ENCODE measurements at places on chromosomes 5 and 9.

DNA sequence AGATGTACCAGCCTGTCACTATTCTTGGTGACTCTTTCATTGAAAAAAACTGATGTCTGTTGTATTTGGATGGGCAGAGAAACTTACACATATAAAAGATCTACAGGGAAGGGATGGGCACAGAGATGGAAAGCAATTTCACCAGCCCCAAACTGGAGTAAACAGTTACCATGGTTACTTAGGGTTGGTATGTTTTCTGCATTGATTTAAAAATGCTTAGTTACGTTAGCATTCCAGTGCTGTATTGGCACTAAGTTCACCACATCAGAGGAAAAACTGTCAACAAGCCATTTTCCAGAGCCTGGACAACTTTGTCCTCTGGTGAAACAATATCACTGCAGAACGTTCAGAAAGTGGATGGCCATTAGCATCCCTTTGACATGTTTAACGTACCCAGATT, 28.0 kb downstream of the MARCHF3 start:
- no peak for DNase-seq

- no peak for DNase-seq
Observed at GRCh38 chr5:59062986-59063683, 480.3 kb downstream of the RAB3C start.

GRCh38 chr5:6713274-6714225, at the start of gene TENT4A:
TENT4A (plus strand) TSS chr5:6713432; CDS start chr5:6713984, 552 bp downstream.
- peak; percentile 35 for DNase-seq

DNA sequence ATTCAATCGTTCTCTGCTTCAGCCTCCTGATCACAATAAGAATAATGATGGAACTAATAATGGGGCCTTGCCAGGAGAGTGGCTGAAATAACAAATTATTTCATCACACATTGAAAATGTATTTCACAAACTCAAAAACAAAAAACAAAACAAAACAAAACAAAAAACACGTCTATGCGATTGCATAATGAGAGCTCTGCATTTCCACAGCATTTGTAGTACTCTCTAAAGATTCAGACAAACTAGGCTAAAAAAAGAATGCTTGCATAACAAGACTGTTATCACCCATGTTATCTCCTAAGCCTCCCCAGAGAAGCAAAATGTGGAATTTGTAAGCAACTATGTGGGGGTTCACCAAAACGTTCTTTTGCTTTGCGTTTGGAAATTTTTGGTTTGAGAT, 48.1 kb downstream of the PRELID2 start:
- DNase-seq: no peak

GRCh38 chr9:98488571-98489312, 220.0 kb downstream of the GABBR2 start:
- peak; percentile 88 for DNase-seq

DNA sequence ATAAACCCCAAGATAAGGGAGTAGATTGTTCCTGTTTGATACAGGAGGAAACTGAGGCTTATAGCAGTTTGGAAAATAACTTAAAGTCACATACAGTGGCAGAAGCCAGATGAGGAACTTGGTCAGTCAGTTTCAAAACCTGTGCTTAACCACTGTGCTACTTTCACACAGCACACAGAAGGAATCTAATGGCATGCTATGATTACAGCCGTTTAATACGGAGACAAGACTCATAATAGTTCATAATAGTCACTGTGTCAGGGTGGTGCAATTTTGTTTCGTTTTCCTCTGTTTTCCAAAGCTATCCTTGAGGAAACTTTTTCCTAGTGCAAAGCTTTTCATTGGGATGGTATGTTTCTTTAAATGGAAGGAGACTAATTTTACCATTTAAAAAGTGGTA, 112.3 kb downstream of the GCNT1 start:
- DNase-seq: no peak

DNA sequence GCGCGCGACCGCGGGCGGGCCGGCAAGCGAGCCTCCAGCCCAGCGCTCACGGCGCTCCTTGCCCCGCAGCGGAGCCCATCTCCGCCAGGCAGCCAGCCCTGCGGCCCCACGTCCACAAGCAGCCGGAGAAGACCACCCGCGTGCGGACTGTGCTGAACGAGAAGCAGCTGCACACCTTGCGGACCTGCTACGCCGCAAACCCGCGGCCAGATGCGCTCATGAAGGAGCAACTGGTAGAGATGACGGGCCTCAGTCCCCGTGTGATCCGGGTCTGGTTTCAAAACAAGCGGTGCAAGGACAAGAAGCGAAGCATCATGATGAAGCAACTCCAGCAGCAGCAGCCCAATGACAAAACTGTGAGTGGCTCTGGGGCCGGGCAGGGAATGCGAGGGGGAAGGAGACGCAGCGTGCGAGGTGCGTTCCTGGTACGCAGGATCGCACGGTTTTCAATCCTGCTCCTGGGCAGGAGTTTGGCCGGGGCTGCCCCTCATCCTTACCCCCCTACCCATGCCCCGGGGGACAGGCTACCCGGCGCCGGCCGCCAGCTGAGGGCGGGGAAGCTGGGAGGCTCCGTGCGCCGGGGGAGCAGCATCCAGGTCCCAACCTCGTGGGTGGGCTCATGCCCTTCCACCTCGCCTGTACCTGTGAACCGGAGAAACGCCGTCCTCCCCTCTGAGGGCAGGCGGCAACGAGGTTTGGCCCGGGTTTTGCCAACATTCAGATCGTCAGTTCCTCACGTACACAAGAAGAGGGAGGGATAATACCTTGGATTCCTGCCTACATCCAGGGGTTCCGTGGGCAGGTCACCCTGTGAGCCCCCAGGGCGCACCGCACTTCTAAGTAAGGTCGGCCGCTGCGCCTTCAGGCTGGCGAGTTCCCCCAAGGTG, 6.6 kb downstream of the ISL1 start:
- no peak for DNase-seq

DNA sequence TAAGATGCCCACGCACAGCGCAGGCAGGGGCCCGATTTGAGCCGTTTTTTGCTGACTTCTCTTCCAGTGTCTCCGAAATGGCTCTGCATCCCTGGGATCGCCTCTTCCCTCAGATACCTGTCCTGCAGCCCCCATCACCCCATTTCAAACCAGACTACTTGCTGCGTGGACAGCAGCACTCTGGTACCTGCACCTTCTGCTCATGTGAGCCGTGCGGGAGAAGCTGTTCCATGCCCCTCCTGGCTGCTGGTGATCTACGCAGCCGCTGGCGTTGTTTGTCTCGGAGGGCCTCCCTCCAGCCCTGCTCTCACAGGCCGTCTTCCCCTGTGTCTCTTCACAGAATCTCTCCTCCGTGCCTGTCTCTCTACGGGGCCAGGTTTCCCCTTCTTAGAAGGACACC, 13.4 kb downstream of the CEP72 start:
- no peak for DNase-seq

GRCh38 chr5:16233730-16234129, 54.1 kb upstream of the MARCHF11 start:
- no peak for DNase-seq

GRCh38 chr5:98402130-98402529, 371.3 kb upstream of the RGMB start:
- DNase-seq: no peak

- DNase-seq: no peak
Observed at GRCh38 chr5:60993875-60994571, 49.0 kb downstream of the NDUFAF2 start.

DNA sequence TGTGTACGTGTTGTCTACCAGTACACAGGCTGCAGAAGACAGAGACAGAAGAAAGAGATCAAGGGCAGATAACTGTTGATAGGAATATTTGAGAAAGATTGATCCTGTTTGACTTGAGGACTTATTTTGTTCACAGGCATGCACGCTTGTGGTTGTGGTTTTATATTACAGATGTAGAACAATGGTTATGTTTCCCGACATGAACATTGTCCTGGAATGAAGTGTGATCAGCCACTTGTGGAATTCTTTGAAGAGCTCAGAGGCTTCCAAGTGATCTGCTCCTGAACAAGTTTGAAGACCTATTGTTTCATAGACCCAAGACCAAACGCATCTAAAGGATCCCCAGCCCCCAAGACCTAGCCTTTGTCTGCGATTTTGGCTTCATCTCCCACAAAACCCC, 13.7 kb downstream of the TEX53 start:
- no peak for DNase-seq

DNA sequence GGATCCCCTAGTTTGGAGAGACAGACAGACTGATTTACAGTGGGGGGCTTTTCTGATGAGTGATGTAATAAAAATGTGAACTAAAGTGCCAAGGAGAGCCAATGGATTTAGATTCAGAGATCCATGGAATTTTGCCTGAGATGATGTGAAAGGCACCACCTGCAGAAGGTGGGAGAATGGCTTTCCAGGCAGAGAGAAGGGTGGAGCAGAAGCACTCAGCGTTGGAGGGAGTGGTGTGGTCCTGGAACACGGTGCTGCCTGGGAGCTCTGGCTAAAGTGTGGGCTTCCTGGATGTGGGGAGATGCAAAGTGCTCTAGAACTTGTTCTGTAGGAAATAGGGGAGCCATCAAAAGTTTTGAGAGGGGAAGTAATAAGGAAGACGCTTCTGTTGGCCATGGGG, 57.0 kb downstream of the IQGAP2 start:
- no peak for DNase-seq

DNA sequence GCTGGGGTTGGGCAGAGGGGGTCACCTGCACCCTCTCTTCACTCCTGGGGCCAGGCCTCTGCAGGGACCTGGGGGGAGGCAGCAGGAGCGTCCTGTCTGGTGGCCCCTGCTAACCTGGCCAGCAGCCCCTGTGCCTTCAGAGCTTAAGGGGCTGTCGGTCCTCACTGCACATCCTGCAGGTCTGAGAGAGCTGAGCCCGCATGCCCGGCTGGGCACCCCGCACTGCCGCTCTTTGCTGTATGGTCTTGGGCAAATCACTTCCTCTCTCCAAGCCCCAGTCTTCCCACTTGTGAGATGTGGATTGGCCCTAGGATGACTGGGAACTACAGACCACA, 7.9 kb downstream of the FLT4 start:
- DNase-seq: no peak

DNA sequence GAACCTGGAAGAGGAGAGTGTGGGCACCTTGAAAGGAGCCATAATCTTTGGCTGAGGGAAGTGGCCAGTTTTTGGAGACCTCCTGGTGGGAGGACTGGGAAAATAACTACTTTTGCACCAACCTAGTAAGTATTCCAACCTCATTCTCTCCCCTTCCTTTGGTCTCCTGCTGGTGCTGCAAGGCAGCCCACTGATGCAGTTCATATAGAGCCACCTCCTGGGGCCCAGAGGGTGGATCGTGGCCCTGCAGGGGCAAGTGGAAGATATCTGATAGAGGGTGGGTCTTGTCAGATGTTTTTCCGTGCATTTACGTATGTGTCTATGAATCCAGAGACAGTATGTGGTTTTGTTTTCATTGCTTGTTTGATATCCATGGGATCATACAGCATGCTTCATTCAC, 172.8 kb upstream of the PITX1 start:
- DNase-seq: no peak

DNA sequence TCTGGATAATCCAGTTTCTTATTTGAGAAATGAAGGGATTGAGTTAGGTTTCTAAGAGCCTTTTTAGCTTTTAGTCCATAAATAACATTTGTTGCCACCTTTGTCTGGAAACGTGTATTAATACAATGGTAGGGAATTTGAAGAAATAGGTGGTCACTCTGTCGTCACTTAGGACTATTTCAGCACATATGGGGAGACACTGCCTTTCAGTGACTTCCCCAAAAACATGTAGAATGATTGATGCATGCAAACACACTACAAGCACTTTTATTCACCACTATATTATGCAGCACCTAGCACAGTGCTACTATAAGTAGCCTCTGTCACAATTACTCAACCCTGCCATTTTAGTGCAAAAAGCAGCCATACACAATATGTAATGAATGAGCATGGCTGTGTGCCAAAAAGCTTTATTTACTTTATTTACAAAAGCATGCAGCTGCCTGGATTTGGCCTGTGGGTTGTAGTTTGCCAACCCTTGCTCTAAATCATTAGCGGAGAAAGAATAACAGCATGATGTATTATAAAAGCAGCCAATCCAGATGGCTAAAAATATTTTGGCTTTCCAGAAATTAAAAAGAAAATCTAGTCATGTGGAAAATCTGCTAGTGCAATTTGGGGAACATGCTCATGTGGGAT, 154.2 kb upstream of the HMHB1 start:
- no peak for DNase-seq

GRCh38 chr5:170171811-170172210, 61.0 kb upstream of the C5orf58 start:
- no peak for DNase-seq

DNA sequence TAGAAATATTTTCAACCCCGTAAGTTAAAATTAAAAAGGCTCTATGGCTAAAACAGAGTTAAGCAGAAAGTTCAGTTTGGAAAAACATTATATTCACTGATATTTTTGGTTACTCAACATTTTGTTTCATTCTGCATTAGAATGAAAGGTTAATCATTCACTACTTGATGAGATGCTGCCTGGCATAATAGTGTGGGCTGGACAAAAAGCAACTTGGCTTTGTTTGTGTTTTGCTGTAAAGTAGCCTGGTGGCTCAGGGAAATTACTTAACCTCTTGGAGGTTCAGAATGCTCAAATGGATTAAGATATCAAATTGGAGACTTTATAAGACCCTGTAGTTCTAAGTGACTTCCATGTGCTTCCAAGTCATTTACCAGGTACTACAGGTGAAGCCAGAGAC, 367.4 kb upstream of the TRPC7 start:
- DNase-seq: no peak

DNA sequence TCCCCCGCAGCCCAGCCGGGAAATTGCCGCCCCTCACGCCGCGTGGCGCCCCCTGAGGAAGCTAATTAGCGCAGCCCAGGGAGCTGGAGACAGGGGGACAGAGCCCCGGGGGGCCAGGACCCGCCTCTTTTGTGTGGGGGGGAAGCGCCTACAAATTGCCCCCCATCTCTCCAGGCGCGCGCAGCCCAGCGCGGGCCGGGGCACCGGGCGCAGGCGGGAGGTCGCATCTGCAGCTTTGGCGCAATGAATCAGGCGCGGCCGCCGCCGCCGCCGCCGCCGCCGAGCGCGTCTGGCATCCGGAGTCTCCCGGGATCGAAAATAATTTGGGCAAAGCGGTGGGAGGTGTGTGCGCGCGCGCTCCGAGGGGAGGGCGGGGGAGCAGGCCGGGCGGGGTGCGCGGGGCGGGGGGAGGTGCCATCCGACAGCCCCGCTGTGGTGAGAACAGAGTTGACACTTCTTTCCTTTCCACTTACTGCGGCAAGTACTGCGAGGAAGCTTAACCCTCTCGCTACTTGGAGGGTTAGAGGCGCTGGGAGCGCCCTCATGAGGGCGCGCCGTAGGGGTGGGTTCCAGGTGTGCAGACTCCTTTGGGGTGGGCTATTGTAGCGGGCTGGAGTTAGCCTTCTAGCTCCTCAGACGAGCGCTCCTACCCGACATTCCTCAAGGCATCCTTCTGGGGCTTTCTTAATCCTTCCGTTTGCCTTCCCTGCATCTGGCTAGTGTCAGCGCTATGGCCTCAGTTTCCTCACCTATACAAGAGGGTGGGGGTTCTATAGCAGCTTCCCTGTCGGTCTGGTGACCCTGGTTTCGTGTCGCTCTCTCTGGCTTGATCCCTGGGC, 63.1 kb downstream of the CXXC5 start:
- peak; percentile 79 for DNase-seq

Data from MG63 (cell line).